ENCODE measurements at places on chromosomes 4 and X. TPM values are rescaled to one million over a fixed set of nuclear protein-coding genes. Genes with fewer than 3 reads are reported as not detected.
A peak's percentile ranks its signal among the peaks of the same experiment; 100 is the strongest.

DNA sequence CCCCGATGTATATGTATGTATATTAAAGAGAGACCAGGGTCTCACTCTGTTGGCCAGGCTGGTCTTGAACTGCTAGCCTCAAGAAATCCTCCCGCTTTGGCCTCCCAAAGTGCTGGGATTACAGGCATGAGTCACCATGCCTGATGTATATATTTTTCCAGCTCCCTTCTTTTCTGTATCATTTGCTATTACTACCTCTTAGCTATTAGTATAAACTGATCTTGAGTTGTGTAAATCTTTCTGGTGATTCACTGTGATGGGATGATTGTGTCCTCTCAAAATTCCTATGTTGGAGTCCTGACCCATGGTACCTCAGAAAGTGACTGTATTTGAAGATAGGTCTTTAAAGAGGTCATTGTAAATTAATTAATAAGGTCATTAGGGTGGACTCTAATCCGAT, 53.1 kb downstream of the HPRT1 start:
- ATAC-seq, result no peak

DNA sequence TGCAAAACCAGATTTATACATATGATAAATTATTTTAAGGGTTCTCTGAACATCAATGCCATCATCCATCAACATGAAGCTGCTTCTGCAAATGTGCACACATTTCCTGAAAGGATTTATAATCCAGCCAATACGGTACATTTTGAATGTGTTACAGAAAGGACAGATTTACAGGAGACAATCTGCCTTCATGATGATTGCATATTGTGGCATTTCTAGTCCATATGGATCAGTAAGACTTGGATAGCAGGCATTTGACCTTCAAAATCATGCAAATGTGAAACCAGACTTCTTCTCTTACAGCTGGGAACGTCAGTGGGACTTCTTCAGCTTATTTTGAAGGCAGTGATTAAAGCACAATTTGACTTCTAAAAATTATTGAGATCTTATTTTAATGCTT, 217.3 kb upstream of the GK2 start:
- no peak for ATAC-seq

DNA sequence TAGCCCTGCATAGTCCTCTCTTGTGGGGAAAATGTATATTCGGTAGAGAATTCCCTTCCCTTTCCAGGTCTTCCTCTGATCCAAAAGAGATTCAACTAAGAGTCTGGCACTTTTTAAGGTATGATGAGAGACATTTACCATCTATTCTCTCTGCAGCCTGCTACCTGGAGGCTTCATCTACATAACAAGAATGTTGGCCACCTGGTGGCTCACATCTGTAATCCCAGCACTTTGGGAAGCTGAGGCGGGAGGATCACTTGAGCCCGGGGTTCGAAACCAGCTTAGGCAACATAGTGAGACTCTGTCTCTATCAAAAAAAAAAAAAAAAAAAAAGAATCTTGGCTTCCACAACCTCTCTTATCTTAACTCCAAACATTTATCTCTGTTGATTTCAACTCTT, 40.4 kb upstream of the NOCT start:
- no peak for ATAC-seq

The DIPK2B gene
- 11.4 TPM for total RNA-seq

The SYNPO2 gene
- total RNA-seq, result 1,547 TPM

DNA sequence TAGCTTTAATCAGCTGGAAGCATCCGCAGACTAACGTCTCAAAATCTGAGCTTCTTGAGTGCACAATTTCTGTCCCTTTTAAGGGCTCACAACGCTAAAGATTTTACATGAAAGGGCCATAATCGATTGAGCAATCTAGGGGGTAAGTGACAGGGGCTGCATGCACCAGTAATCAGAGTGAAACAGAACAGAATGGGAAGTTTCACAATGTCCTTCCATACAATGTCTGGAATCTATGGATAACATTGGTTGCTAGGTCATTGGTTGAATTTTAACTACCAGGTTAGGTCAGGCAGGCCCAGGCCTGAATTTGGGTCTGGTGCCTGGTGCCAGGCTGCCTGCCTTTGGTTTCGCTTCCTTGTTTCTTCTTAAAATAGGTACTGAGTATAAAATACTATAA, 42.0 kb upstream of the MTMR8 start:
- no peak for ATAC-seq

GRCh38 chrX:1351981-1352714, 15.6 kb downstream of the IL3RA start:
- ATAC-seq, result no peak

The SLC9A7 gene
- total RNA-seq, result 4.4 TPM

GRCh38 chr4:42816189-42816879, 76.2 kb upstream of the GRXCR1 start:
- no peak for ATAC-seq

- no peak for ATAC-seq
Observed at GRCh38 chr4:153466949-153467896, 1.1 kb downstream of the TMEM131L start.

DNA sequence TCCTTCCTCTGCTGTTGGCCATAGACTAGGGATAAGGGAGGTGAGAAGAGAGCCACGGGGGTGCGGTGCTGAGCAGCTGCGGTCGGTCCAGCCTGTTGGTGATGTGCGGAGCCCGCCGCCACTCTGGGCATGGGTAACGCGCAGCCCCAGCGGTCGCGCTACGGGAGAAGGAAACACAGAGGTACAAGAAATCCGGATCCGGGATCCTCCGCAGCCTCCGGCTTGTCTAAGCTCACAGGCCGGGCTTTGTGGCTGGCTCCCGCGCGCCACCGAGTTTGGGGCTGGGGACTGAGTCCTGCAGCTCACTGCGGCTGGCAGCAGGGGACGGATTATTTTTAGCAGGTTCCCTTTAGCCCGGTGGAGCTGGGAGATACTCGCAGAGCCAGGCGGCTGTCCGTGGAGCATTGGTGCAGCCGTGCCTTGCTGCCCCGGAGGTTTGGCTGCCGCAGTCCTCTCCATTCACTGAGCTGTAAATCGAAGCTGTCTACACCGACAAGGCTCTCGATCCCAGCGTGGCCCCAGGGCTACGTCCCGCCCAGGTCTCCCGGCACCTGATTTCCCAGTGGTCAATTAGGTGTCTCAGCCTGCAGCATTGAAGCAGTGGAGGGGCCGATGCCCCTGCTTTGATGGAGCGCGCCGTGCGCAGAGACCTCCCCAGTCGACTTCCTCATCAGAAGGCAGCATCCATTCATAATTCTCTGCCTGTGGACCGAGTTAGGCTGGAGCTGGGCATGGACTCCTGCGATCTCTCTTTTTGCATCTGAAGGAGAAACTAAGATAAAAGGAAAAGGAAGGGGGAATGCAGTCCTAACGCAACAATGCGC, 81.9 kb upstream of the SCML1 start:
- peak; percentile 13 for ATAC-seq

GRCh38 chr4:77169481-77169880, 12.5 kb downstream of the CCNG2 start:
- ATAC-seq, result no peak

The NCBP2L gene
- total RNA-seq, result not detected

The F8A2 gene
- not detected for total RNA-seq

- ATAC-seq, result no peak
Observed at GRCh38 chr4:83851261-83852084, 315.6 kb downstream of the GPAT3 start.

- ATAC-seq, result peak; percentile 95
Observed at GRCh38 chrX:101550362-101550750, at the start of gene ARMCX1. TSS of gene ARMCX1 (plus strand) at chrX:101550547. CDS start at chrX:101552931, 2,384 bp downstream.

DNA sequence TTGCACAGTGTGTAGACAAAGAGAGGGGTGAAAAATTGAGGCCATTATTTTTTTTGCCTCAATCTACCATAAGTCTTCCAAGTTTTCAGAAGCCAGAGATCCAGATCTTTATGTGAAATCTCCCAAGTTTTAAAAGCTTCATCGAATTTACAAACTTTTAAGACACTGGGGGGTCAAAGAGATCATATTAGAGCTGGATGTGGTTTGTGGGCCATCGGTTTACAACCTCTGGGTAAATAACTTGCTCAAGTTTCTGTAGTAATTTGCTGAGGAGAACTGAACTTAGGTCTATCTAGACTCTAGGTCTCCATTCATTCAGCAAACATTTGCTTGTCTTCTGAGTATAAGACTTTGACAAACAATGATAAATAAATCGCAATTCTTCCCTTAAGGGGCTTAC, 54.0 kb upstream of the CHRNA9 start:
- no peak for ATAC-seq

The ZCCHC4 gene
- total RNA-seq, result 9.5 TPM

GRCh38 chr4:81960961-81961360, 412.8 kb downstream of the HNRNPD start:
- no peak for ATAC-seq

GRCh38 chrX:103919270-103919637, 43.2 kb upstream of the TMSB15B start:
- peak; percentile 61 for ATAC-seq

- ATAC-seq, result no peak
Observed at GRCh38 chr4:93751411-93751810, 77.1 kb upstream of the ATOH1 start.

The ARHGAP6 gene
- 33.3 TPM for total RNA-seq

GRCh38 chrX:42384956-42385355, 393.0 kb downstream of the PPP1R2C start:
- ATAC-seq, result no peak

- no peak for ATAC-seq
Observed at GRCh38 chr4:73864365-73864764, 4.8 kb upstream of the CXCL1 start.

- no peak for ATAC-seq
Observed at GRCh38 chrX:45035071-45035470, 162.1 kb downstream of the KDM6A start.

DNA sequence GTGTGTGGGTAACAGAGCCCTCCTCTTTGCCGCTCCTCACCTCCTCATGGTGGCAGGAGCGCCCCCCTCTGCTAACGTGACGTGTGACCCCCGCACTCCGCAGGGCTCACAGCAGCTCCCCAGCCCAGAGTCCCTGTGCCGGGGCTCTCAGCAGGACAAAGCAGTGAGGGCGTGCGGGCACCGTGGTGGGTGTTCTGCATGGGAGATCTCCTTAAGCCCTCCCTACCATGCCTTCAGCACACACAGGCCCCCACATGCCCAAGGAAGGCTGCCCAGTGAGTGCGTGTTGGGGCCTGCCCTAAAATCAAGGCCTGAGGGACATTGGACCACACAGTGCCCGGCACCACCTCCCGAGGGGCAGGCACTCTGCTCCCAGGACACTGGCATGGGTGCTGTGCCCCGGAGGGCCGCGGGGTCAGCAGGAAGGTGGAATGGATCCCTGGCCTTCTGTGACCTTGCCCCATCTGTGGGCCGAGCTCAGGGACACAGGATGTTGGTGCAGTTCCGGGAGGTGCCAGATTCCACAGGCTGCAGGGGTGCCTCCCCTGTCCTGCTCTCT, 10.1 kb downstream of the PSAPL1 start:
- ATAC-seq, result no peak

The COMMD8 gene
- 18.8 TPM for total RNA-seq

The SLC10A4 gene
- total RNA-seq, result 0.27 TPM

- ATAC-seq, result no peak
Observed at GRCh38 chr4:62402088-62402806, 1202.1 kb downstream of the ADGRL3 start.

GRCh38 chr4:11436673-11437072, 8.0 kb upstream of the HS3ST1 start:
- no peak for ATAC-seq

DNA sequence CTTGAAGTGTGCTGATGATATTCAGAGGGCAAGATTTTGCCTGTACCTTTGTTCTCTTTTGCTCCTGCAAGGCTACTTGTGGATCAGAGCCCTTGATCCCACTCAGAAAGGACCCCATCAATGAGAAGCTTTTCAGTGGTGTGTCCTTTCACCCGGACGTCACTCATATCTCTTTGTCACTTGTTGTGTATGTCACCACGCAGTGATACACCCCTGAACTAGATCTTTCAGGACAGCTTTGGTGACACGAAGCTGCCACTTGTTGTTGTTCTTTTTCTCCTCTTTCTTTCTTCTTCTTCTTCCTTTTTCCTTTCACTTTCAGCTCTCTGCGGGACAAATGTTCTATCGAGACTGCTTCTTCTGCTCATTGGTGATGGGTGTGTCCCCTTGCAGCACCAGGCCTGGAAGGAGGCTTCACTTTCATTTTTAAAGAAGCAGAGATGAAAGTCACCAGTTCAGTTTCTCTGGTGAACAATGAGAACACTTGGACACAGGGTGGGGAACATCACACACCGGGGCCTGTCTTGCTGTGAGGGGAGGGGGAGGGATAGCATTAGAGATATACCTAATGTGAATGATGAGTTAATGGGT, 83.6 kb downstream of the NBDY start:
- ATAC-seq, result no peak

DNA sequence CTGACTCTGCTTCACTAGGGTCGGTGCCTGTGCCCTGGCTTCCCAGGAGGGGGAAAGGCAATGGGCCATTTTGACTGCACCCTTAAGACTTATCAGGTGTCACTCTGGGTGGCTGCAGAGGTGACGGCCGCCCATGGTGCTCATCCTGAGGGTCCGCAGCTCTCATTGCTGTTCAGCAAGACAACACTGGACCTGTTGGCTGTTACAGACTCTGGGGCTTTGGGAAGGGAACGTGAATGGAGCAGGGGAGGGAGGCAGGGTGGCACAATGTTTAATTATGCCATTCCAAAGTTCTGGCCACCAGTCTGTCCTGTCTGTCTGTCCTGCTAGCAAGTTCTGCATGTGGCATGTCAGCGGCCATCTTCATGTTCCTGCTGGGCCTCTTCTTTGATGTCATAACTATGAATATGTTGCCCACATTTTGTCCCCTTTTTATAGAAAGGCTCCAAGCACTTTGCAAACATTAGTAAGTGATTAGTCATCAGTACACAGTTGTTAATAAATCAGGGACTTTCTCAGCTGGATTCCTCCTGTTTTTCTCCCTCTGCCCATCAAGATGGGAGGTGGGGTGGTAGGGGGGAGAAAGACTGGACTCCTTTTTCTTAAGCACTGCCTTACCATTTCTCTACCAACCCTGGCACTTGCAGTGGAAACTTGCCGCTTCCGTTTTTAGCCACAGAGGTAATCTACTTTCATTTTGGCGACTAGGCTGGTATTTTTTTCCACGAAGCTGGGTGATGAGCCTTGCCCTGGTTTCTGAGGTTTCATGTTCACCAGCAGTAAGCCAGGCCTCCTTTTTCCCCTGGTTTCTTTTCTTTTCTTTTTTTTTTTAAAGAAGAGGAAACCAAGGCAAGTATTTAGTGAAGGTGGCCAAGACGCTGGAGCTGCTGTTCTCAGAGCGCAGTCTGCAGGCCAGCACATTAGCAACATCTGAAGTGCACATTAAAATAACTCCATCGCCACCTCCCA, 88.6 kb upstream of the TRIM2 start:
- ATAC-seq, result peak; percentile 48

- ATAC-seq, result no peak
Observed at GRCh38 chr4:26052663-26053541, 138.9 kb downstream of the SMIM20 start.

GRCh38 chr4:3869661-3870566, 103.7 kb downstream of the ADRA2C start:
- ATAC-seq, result no peak
